Mesenteric fat pad (tissue), 1 donor: ENCODE measurements at places on chromosomes 12 and 14. TPM values are rescaled to one million over a fixed set of nuclear protein-coding genes. Genes with fewer than 3 reads are reported as not detected.

DNA sequence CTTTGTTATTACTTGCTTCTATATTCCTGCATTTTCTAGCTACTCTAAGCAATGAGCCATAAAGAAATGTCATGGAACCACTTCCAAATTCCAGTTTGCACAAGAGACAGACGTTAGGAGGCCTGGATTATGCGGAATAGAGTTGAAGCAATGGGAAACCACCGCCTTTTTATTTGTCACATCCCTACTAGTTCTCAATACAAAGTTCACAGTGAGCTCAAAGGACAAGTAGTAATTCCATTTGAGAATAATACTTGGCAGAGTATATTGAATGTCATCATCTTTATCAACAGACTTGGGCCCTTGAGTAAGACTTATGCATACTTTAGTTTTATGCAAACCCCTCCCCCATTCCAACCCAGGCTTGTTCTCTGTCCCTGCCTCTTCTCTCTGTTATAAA lies 3.7 kb upstream of the SLC15A5 start:
- DNase-seq: no peak

DNA sequence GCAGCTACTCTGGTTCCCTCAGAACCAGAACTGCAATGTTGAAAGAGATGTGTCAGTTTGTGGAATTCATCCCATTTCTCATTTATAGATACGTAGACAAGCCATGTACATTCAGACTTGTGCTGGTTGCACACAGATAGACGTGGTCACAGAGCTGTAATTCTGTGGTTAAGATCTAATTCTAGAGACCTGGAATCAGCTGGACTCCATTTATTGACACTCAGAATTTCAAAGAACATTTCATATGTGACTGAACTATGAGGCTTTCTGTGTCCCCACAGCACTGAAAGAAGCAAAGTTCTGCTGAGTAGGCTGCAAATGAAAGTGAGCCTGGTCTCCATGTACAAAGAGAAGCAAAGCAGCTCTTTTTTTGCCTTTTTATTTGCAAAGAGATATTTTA lies 220.2 kb upstream of the NAV3 start:
- DNase-seq: no peak

- DNase-seq: no peak
Observed at GRCh38 chr12:95143621-95144205, 70.3 kb upstream of the NR2C1 start.

DNA sequence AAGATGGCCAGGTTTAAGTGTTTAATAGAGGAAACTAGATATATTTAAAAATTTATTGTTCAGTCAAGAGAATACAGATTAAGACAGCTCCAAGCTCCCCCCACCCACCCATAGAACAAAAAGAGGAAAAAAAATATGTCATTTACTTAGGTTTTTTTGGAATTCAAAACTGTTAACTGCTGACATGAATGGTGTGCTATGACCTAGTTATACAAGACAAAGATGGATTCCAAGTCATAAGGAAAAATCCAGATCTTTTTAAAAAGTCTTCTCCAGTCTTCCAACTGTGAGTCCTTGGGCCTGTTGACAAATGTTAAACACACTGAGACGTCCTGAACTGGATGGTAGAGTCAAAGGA lies 1.3 kb upstream of the SETD1B start:
- DNase-seq: no peak

DNA sequence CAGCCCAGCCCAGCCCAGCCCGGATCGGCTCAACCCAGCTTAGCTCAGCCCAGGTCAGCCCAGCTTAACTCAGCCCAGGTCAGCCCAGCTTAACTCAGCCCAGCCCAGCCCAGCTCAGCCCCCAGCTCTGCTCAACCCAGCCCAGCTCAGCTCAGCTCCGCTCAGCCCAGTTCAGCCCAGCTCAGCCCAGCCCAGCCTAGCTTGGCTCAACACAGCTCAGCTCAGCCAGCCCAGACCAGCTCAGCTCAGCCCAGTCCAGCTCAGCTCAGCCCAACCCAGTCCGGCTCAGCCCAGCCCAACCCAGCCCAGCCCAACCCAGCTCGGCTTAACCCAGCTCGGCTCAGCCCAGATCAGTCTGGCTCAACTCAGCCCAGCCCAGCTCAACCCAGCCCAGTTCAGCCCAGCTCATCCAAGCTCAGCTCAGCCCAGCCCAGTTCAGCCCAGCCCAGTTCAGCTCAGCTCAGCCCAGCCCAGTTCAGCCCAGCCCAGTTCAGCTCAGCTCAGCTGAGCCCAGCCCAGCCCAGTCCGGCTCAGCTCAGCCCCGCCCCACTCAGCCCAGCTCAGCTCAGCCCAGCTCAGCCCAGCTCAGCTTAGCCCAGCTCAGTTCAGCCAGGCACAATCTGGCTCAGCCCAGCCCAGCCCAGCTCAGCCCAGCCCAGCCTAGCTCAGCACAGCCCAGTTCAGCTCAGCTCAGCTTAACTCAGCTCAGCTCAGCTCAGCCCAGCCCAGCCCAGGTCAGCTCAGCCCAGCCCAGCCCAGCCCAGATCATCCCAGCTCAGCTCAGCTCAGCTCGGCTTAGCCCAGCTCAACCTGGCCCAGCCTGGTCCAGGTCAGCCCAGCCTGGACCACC lies 331.7 kb downstream of the TMEM121 start:
- DNase-seq: peak; percentile 79

- DNase-seq: no peak
Observed at GRCh38 chr14:70254476-70254961, 65.8 kb upstream of the SLC8A3 start.

DNA sequence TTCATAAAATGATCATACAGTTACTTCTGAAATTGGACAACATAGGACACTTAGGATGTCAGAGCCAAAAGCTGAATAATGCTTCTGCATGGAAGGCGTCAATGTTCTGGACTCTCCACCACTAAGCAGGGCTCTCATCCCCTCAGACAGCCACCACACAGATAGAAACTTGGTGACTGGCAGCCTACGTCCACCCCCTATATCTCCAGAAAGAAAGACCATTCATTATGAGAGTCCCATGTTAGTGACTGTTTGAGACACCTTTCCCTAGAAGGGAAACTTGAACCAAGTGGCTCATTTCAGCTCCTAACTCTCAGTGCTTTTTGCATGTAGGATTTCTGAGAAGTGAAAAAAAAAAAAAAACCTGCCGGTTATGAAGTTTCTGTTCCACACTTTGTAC lies 251.0 kb upstream of the FKBP4 start:
- DNase-seq: no peak

GRCh38 chr14:104478656-104479055 lies 100.9 kb upstream of the C14orf180 start:
- DNase-seq: no peak

- DNase-seq: no peak
Observed at GRCh38 chr12:114733919-114734318, 49.9 kb upstream of the TBX3 start.

GRCh38 chr14:21346532-21347135 lies 37.2 kb downstream of the SUPT16H start:
- no peak for DNase-seq

GRCh38 chr14:55650992-55651391 lies 71.0 kb downstream of the KTN1 start:
- no peak for DNase-seq

- no peak for DNase-seq
Observed at GRCh38 chr12:95975491-95975890, 20.7 kb downstream of the HAL start.

DNA sequence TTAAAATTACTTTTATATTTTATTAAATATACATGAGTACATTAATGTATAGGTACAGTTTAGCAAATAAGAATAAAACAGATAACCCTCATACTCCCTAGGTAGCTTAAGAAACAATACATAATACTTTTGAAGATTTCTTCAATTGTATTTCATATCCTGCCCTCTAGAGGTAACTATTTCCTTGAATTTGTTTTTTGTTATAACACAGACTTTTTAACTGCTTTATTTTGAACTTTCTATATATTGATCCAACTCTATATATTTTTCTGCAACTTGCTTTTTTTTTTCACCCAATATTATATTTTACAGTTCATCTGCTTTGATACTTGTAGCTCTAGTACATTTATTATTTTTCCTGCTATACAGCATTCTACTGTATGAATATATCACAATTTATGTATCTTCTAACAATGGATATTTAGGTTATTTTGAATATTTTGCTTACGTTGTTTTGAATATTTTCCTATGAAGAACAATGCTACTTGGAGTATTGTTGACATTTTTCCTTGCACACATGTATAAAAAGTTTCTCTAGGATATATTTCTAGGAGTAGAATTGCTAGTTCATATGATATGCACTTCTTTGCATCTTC lies 72.8 kb upstream of the ABCD2 start:
- no peak for DNase-seq

DNA sequence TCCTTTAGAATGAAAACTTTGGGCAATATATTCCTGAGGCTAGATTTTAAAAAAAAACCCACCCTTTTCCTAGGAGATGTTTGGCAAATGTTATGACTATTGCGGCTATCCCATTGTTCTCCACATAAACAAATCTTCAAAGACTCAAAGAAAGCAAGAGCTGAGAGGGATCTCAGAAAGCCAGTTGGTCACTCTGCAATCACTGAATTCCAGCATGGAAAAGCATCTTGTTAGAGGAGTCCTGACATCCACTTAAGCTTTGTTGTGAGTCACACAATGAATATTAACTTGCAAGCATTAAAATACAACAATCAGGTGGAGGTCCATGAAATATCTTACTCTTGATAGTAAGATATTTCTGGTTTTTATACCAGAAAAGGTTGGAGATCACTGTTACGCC lies 11.0 kb upstream of the PTPRB start:
- no peak for DNase-seq

- DNase-seq: no peak
Observed at GRCh38 chr12:76859611-76860010, 19.2 kb downstream of the CSRP2 start.

GRCh38 chr14:100409651-100410050 lies 86.5 kb downstream of the SLC25A47 start:
- DNase-seq: no peak

GRCh38 chr12:110577864-110578693 lies 5.0 kb downstream of the PPTC7 start:
- DNase-seq: no peak

- peak; percentile 4 for DNase-seq
Observed at GRCh38 chr12:53443955-53444354, 2.4 kb downstream of the PRR13 start.

- no peak for DNase-seq
Observed at GRCh38 chr14:58765418-58765831, 127.7 kb downstream of the DACT1 start.

DNA sequence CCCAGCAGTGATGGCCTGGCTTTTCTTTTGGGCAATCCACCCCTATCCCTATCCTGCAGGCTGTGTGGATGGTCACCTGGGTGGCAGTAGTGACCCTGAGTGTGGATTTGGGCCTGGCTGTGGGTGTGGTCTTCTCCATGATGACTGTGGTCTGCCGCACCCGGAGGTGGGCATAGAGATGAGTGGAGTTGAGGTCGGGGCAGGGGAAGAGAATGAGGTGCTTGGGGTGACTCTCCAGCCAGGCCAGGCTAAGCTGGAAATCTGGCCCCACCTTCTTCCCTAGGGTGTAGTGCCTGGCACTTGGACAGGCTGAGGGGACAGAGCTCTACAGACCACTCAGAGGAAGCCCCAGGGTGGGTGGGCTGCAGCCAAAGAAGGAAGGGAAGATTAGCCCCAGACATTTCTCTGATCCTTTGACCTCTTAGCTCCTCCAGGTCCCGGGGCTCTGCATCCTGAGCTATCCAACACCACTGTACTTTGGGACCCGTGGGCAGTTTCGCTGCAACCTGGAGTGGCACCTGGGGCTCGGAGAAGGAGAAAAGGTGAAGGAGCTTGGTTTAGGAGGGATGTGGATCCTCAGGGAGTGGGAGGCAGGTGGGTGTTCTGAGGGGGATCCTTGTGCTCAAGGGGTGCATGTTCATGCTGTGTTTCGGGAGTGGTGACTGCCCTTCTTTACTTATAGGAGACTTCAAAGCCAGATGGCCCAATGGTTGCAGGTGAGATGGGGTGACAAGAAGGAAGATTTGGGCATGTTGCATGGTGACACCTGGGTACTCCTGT lies 8.4 kb downstream of the B4GALNT1 start:
- peak; percentile 76 for DNase-seq

DNA sequence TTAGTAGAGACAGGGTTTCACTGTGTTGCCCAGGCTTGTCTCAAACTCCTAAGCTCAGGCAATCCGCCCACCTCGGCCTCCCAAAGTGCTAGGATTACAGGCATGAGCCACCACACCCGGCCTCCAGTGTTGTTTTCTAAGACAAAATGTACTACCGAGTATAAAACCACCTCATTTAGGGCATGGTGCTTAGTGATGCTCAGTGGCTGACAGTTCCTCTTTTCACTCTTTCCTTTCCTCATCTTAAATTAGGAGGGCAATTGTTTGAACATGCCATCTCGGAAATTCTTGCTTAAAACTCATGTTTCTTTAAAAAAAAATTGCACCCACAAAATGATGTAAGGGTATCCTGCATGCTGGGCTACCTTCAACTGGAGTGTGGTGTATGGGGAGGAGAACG lies 89.0 kb downstream of the RFX4 start:
- no peak for DNase-seq

DNA sequence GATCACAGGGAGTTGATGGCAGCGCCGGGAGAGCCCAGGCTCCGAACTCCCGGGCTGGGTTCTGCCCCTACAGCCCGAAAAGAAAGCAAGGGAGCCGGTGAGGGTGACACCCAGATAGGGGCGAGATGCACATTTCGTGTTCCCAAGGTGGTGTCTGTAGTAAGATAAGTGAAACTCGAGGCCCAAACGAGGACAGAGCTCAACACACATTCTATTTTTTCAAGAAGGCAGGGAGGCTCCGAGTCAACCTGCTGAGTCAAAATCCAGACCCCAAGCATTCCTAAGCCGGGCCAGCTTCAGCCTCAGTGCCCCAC lies 24.2 kb upstream of the YY1 start:
- no peak for DNase-seq

DNA sequence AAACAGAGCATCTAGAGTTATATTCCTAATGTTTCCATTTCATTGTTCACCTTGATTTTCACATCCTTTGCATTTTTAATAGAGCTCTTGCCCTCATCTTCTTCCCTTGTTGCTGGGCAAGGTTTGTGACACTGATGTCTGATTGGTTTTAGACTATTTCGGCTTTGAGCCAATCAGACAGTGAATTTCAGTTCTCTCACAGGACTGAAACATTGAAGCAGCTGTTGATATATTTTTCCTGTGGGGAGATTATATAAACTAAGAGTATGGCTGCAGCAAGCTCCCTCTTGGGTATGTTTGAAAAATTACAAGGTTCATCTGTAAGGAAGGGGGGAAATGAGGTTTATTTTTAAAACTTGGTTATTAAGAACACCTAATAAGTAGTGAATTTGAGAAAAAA lies 51.2 kb downstream of the ATF7IP start:
- no peak for DNase-seq

GRCh38 chr12:11652351-11653040 lies 3.0 kb downstream of the ETV6 start:
- DNase-seq: no peak

- DNase-seq: no peak
Observed at GRCh38 chr12:8077207-8077606, 4.9 kb upstream of the NECAP1 start.

Gene NPC2
- 290 TPM for total RNA-seq

Gene PAPLN
- 6.4 TPM for total RNA-seq

Gene POTEG
- not detected for total RNA-seq

Gene PPP1R36
- 1.3 TPM for total RNA-seq

Gene PTPN21
- total RNA-seq: 27.7 TPM

Gene TMEM233
- total RNA-seq: 1.3 TPM

Gene INSM2
- total RNA-seq: not detected

Gene ANKRD33
- not detected for total RNA-seq

Gene HOXC9
- 0.42 TPM for total RNA-seq

Gene C2CD5
- total RNA-seq: 28.3 TPM

Gene PLEKHH1
- total RNA-seq: 6.8 TPM

Gene BLOC1S1
- 136 TPM for total RNA-seq
